ENCODE measurements at places on chromosomes 11 and 22. TPM values are rescaled to one million over a fixed set of nuclear protein-coding genes. Genes with fewer than 3 reads are reported as not detected.

Gene MDK
- total RNA-seq: 11.3 TPM

Gene UCP3
- 0.93 TPM for total RNA-seq

Gene DMC1
- total RNA-seq: 1.4 TPM

Gene OR4A16
- not detected for total RNA-seq

Gene SLC22A24
- total RNA-seq: not detected

Gene WBP2NL
- total RNA-seq: 0.57 TPM

Gene CSF2RB
- under 0.01 TPM for total RNA-seq

Gene CTSW
- total RNA-seq: not detected

Gene NDUFV1
- 150 TPM for total RNA-seq

Gene ACP2
- 13.0 TPM for total RNA-seq

Gene DERL3
- under 0.01 TPM for total RNA-seq

Gene P2RX6
- 0.57 TPM for total RNA-seq

Gene PITPNB
- 55.3 TPM for total RNA-seq

Gene TEX54
- total RNA-seq: not detected

Gene SYT8
- 10.0 TPM for total RNA-seq

Gene TUBA8
- total RNA-seq: under 0.01 TPM

Gene CYTH4
- under 0.01 TPM for total RNA-seq

Gene SERPING1
- 0.68 TPM for total RNA-seq

Gene GNAZ
- total RNA-seq: not detected

Gene MFNG
- total RNA-seq: 2.1 TPM

Gene SLC39A13
- 29.6 TPM for total RNA-seq

Gene TEX12
- 0.50 TPM for total RNA-seq

Gene GLYATL1
- total RNA-seq: not detected

Gene SLC22A9
- total RNA-seq: not detected

Gene OR5AP2
- not detected for total RNA-seq

Gene WNT11
- total RNA-seq: 0.21 TPM

Gene USH1C
- not detected for total RNA-seq

Gene SCGB1A1
- total RNA-seq: not detected

Gene SHISA8
- total RNA-seq: not detected

Gene MYOD1
- not detected for total RNA-seq

Gene ENTHD1
- not detected for total RNA-seq

Gene PARVG
- not detected for total RNA-seq

Gene OR5B21
- not detected for total RNA-seq

Gene SCGB1D2
- not detected for total RNA-seq

Gene SOX10
- not detected for total RNA-seq

Gene MMP8
- not detected for total RNA-seq

Gene LTBP3
- total RNA-seq: 20.8 TPM

Gene GPHA2
- not detected for total RNA-seq

Gene KCNJ4
- not detected for total RNA-seq

Gene POU2AF1
- total RNA-seq: 0.21 TPM

Gene SYCE3
- not detected for total RNA-seq

Gene TTC36
- total RNA-seq: 1.3 TPM

All from nasal cavity respiratory epithelium epithelial cell of viscerocranial mucosa (primary cell).